ENCODE measurements at places on chromosomes 6 and 20. TPM values are rescaled to one million over a fixed set of nuclear protein-coding genes. Genes with fewer than 3 reads are reported as not detected.

DNA sequence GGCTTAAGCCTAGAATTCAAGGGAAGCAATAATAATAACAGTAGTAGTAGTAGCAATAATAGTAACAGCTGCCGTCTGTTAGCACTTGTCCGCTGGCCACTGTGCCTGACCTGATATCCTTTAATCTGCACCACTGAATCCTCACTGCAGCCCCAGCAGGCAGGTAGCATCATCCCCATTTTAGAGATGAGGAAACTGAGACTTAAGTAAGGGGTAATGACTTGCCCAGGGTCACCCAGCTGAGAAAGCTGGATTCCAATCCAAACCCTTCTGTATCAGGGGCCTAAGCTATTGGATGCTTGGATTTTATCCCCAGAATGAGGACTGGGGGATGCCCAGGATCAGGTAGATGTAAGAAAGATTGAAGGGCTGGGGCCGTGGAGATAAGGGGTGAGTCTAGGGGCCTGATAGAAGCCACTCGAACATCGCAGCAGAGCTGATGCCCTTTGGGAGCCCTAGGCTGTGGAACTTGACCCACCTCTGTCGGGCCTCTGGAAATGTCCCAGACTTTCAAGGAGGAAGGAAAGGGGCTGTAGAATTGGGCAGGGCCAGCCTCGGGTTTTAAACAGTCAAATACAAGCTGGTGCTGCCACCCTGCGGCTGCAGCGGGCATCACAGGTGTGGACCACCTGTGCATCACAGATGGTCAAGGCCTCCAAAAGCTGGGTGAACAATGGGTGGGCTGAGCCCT, 102.1 kb upstream of the MYL9 start:
- peak; percentile 81 for DNase-seq

Gene TENT5A
- 3.1 TPM for total RNA-seq

DNA sequence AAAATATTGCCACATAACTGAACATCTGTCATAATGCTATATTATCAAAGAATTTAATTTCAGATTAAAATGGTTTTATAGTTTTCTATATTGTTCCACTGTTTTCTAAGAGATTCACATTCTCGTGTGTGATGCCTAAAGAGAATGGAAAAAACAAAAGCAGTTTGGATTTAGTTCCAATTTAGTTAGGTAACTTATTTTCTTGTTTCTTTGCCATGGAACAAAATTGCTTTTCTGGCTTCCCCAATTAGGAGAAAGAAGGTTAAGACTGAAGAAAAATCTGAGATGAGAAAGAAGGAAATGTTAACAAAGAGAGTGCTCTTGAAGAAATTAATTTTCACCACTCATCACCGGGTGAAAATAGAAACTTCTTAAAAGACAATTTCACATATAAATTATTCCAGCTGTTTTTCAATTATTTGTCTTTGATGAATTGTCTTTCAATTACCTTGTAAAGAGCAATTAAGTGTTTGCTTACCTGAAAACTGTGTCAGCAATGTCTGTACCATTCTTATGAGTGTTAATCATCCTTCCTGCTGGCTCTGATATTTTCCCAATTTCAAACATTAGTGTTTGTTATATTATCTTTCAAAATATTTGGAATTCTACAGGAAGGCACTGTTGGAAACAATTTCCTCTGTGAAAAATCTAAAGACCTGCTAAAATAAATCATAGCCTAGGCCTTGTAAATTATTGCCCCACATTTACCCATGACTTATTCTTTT, 19.5 kb downstream of the PHACTR2 start:
- no peak for DNase-seq

Gene TFAP2A
- total RNA-seq = not detected

DNA sequence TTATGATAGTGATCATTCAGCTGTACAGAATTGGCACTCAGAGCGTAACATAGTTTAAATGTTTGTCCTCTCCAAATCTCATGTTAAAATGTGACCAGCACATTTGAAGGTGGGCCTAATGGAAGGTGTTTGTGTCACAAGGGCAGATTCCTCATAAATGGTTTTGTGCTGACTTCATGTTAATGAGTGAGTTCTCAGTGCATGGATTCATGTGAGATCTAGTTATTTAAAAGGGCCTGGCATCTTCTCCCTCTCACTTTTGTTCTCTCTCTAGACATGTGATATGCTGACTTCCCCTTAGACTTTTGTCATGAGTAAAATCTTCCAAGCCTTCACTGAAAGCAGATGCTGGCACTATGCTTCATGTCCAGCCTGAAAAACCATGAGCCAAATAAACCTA, 452.4 kb upstream of the PTCHD4 start:
- DNase-seq = no peak

Gene CDSN
- not detected for total RNA-seq

Gene TMEM244
- total RNA-seq = 0.83 TPM

Gene CST7
- 92.0 TPM for total RNA-seq

GRCh38 chr20:38132910-38133501, 32.1 kb downstream of the TGM2 start:
- DNase-seq = peak; percentile 13

Gene ENPP4
- total RNA-seq = 9.3 TPM

Gene BTNL2
- not detected for total RNA-seq

DNA sequence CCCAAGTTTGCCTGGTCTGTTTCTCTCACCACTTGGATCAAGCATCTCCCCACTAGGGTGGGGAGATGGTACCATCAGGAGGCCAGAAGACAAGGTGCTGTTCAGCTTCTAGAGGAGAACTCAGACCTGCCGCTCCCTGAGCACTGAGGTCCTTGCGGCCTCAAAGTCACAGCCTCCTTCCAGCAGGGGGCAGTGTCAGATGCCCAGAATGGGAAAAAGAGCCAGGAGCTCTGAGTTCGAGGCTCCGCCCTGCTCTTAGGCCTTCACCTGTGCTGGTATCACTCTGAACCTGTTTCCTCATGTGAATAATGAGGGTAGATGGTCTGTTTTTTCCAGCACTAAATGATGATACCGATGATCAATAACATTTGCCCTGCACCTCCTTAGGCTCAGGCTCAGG, 68.7 kb downstream of the TOX2 start:
- peak; percentile 45 for DNase-seq

DNA sequence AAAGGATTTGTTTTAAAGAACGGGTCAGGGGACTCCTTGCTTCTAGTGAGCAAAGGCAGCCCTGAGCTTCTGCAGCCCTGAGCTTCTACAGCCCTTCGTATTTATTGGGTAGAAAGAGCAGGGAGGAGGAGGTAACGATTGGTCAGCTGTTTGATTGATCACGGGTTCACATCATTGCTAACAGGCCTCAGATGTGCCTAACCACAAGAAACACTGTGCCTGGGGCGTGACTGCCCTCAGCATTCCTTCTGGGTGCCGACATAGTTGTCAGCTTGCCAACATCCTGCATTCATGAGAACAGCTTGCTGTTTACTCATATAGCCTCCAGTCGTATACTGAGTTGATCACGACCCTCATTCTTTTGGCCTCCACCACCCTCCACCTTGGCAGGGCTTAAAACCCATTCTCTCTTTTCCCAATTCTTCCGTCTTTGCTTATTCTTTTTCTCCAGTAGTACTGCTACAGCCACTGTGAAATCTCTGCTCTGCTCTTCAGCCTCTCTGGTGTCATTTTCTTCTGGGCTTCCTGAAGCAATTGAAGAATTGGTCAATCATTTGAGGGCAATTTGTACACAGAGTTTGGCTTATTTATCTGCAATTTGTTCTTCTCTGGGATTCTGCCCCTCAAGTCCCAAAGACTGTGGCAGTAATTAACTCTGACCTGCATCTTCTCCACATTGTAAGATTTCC, 25.4 kb upstream of the NOP56 start:
- no peak for DNase-seq

Gene SLC22A2
- total RNA-seq = not detected

DNA sequence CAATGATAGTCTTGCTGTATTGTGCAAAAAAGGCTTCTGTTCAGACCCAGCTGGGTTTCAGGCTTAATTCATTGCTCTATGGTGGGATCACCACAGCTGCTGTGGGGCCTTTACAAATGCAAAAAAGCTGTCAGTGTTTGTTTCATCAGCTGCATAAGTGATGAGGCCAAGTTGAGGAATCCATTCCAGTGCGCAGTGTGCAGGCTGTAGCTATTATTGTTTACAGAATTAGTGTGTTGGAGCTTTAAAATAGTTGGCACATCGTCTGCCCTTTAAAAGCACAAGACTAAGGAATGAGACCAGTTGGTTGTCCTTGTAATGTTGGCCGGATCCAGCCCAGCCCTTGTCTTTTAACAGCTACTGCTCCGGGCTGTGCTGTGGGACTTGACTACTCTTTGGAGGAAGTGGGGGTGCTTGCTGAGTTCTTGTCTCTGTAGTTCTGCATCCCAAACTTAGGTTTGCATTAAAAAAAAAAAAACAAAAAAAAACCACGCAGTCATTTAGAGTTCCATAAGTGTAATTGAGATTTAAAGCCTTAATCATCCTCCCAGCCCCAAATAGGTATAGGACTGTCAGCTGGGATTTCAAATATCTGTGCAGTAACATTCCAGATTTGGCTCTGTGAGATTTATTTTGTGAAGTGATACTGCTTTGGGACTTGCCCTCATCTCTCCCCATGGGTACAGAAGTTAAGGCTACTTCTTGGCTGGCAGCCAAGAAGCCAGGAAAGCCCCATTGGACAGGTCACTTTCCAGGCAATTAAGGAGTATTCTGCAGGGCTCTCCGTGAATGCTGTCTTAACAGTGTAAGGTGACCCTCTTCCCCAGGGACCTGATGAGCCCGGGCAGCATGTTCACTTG, 19.3 kb downstream of the JARID2 start:
- DNase-seq = no peak

DNA sequence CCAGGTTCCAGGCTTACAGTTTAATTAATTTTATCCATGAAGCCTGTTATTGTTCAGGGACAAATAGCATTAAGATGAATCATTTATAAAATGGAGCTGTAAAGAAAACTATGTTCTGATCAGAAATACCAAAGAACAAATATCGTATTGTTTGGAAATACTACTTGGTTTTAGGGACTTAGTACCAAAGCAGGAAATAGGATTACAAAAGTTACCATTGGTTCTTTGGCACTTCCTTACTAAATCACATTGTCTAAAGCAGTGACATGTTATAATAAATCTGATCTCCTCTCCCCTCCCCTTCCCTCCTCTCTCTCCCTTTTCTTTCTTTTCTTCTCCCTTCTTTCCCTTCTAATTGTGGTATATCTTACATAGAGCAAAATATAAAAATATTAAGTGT, 29.6 kb downstream of the CRYBG1 start:
- no peak for DNase-seq

- DNase-seq = no peak
Observed at GRCh38 chr6:141252828-141253608, 879.7 kb upstream of the GJE1 start.

- no peak for DNase-seq
Observed at GRCh38 chr6:7991536-7991935, 72.7 kb downstream of the BLOC1S5 start.

DNA sequence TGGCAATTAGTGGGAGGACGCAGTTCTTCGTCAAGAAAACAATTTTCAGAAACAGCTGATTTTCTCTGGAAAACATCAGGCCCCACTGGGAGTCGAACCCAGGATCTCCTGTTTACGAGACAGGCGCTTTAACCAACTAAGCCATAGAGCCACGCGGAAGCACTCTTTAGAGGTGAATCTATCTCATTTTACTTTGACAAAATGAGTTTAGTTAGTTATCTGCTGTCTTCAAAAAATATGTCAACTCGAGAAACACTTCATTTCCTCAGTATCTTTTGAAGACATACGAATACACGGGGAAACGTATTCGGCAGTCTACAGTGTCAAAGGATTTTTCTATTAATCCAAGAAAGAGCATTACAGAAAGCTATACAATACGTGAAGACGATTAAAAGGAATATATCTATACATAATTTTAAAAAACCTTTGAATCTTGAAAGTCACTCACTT, 26.7 kb downstream of the GPX6 start:
- DNase-seq = no peak

DNA sequence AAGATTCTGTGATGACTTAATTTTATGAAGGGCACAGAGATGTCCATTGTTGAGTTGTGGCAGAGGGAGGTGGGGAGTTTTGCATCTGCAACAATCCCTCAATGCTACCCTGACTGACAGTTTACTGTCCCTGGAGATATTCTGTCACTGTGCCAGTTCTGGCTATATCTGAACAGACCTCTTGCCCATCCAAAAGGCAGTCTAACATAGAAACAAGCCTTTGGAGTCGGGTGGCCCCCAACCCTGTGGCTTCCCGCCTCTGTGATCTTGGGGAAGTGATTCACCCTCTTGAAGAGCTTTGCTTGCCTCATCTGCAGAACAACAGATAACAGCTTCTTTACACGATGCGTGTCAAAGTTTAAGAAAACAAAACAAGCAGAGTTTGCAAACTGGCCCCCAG, 3.8 kb upstream of the E2F1 start:
- DNase-seq = peak; percentile 59

DNA sequence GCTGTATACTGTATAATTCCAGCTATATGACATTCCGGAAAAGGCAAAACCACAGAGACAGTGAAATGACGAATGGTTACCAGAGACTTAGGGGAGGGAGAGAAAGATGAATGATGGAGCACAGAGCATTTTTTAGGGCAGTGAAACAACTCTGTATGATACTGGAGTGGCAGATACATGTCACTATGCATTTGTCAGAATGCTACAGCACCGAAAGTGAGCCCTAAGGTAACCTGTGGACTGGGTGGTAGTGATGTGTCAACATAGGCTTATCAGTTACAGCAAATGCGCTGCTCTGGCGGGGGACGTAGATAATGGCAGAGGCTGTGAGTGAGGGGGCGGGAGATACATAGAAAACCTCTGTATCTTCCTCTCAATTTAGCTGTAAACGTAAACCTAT, 201.3 kb upstream of the SSTR4 start:
- DNase-seq = no peak

DNA sequence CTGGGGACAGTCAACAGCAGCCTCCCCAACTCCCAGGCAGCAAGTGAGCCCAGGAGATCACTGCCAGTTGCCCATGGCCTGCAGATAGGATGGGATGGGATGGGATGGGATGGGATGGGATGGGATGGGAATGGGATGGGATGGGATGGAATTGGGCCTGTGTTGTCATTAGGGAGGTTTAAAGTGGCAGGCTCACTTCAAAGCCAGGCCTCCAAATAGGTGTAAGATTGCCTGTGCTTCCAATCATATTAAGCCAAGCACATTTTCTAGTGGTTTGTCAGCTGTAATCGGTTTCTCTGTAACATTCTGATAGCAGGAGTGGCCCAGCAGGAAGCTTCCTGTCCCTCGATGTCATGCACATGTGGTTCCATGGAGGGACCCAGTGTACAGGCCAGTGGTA, 82.7 kb upstream of the NXT1 start:
- no peak for DNase-seq

Gene MYCT1
- not detected for total RNA-seq

GRCh38 chr6:5099537-5099936, 14.4 kb downstream of the PPP1R3G start:
- DNase-seq = no peak

- DNase-seq = no peak
Observed at GRCh38 chr20:63858393-63859165, 2.7 kb upstream of the ABHD16B start.

Gene DAAM2
- total RNA-seq = not detected

- no peak for DNase-seq
Observed at GRCh38 chr6:5679270-5679669, 327.5 kb downstream of the NRN1 start.

- DNase-seq = no peak
Observed at GRCh38 chr6:146974351-146974750, 229.9 kb upstream of the STXBP5 start.

Gene DDX43
- 1.3 TPM for total RNA-seq

GRCh38 chr6:193180-193579, 99.1 kb upstream of the DUSP22 start:
- DNase-seq = no peak

GRCh38 chr6:149890629-149891045, 7.3 kb downstream of the RAET1E start:
- no peak for DNase-seq

Measured in activated naive CD8-positive, alpha-beta T cell treated with anti-CD3 and anti-CD28 coated beads, Interleukin-2, amount 10 ng/mL, durations not matched to agents 7 days and 5 days (primary cell).